NCI-H2171 treated with DMSO at 0.1 percent for 48 hours (cell line): ENCODE measurements at places on chromosomes 2 and 18.

DNA sequence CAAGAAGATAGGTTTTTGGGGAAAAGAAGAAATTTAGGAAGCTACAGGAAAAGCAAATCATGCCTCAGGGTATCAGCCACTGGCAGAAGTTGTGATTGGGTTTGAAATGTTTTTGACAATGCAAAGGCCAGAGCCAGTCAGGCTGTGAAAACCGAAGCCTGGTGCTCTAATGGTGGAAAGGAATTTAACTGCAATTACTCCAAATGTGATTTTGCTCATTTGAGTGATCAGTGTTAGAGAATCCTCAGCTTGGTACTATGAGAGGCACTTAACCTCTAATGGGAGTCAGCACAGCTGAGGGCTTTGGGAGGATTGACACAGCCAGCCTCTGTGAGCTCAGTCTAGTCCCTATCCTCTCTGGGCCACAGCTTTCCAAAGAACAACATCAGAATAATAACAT, 176.5 kb downstream of the LRRTM1 start:
- DNase-seq = no peak

DNA sequence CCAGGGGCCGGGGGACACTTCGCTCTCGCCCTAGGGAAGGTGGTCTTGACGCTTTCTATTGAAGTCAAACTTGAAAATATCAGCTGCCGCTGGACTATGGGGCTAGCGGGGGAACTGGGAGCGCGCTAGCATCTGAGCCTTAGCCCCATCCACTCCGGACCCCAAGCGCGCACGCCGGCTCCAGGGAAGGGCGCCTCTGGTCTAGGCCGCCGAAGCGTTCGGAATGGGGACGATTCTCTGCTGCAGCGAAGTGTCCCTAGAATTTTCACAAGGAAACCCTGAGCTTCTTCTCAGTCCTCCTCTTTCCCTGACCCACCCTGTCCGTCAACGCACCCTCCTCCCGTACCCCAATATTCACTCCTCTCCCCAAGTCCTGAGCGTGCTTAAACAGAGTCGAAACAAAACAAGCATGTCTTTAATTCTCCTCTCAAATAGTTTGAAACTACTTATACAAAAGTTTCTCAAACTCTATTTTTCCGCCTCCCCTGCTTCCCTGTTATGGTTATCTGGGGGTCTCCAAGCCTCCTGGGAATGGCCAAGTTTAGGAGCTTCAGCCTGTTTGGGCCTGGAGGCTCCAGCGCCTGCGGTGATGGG, 5.0 kb downstream of the RAX start:
- DNase-seq = no peak

- DNase-seq = no peak
These were observed 266.2 kb downstream of the FIGN start for GRCh38 chr2:163469561-163469962.

- DNase-seq = peak; percentile 80
These were observed 40.1 kb downstream of the SLC4A1AP start for GRCh38 chr2:27703638-27704341.

DNA sequence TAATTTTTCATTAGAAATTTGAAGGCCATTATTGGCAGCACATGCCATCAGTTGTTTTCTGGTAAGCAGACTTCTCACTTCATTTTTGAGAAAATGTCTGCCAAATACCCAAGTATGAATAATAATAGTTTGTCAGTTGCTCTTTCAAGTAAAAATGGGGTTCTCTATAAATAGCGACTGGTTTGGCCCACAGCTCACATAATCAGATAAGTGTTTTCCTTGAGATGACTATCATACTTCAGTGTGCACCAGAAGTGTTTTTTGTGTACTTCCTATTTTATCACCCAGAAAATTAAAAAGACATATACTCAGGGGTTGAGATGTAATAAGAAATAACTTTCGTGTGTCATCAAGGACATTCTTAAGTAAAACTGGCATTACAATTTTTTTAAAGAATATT, 147.1 kb downstream of the PHLPP1 start:
- DNase-seq = no peak

GRCh38 chr2:180040146-180040925, 33.2 kb upstream of the CWC22 start:
- no peak for DNase-seq

- DNase-seq = no peak
These were observed 40.8 kb downstream of the WDR35 start for GRCh38 chr2:19949071-19949470.

- no peak for DNase-seq
These were observed 109.2 kb downstream of the THADA start for GRCh38 chr2:43486603-43487002.

DNA sequence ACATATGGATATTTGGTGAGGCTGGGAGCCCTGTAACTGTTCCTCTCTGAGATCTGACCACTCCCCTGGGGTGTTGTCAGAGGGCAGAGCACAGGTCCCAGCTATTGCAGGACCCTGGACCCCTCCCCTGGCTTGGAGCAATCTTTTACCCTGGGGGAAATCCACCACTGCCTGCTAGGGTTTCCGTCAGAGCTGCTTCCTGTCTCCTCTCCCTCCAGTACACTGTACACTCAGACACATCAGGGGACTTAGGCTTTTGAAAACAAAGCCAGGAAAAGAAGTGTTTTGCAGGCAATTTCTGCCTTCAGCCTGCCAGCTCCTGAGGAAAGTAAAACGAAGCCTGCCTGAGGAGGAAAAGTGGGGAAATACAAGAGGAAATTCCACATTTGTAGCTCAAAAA, 13.2 kb upstream of the CEP68 start:
- no peak for DNase-seq

- no peak for DNase-seq
These were observed 1.1 kb upstream of the PGAP1 start for GRCh38 chr2:196927376-196928225.

GRCh38 chr2:113169002-113169530, 4.7 kb upstream of the PSD4 start:
- DNase-seq = no peak

DNA sequence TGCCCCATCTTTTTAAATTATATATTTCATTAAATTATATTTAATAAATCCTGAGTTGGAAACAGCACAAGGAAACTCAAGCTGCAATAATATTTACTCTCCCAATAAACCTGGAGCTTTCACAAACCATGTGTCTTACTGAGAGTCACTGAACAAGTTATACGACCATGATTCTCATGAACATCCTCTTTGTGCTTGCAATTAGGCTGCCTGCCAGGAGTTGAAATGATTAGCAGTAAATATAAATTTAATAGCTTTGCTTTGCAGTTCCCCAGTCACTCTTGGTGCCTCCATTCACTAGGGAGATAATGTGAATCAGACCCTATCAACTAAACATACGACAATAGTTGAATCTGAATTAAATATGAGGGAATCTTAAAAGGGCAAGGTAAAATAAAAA, 905.1 kb downstream of the NRXN1 start:
- DNase-seq = peak; percentile 53
